A549 treated with CpdA at 1 μM for 4 hours (cell line): ENCODE measurements at places on chromosomes 4 and X. TPM values are rescaled to one million over a fixed set of nuclear protein-coding genes. Genes with fewer than 3 reads are reported as not detected.

Gene MORC4
- 32.8 to 54.1 TPM (median 37.2 TPM) in 5 replicates for total RNA-seq

Gene PABPC5
- 0.03 TPM in 1 of 5 replicates, not detected in the others for total RNA-seq

Gene BEX5
- not detected in 5 replicates for total RNA-seq

Gene TACC3
- 77.7 to 93.8 TPM (median 83.2 TPM) in 5 replicates for total RNA-seq

Gene LRAT
- not detected in 5 replicates for total RNA-seq

Gene HHIP
- 0.30 to 1.1 TPM (median 0.47 TPM) in 5 replicates for total RNA-seq

Gene TEX13D
- total RNA-seq = not detected in 5 replicates

Gene ENPP6
- not detected in 5 replicates for total RNA-seq

Gene SPANXC
- 0.71 to 1.4 TPM (median 1.0 TPM) in 4 of 5 replicates, not detected in the other for total RNA-seq

Gene NDP
- not detected in 5 replicates for total RNA-seq
